ENCODE measurements at places on chromosomes 2 and 18.

DNA sequence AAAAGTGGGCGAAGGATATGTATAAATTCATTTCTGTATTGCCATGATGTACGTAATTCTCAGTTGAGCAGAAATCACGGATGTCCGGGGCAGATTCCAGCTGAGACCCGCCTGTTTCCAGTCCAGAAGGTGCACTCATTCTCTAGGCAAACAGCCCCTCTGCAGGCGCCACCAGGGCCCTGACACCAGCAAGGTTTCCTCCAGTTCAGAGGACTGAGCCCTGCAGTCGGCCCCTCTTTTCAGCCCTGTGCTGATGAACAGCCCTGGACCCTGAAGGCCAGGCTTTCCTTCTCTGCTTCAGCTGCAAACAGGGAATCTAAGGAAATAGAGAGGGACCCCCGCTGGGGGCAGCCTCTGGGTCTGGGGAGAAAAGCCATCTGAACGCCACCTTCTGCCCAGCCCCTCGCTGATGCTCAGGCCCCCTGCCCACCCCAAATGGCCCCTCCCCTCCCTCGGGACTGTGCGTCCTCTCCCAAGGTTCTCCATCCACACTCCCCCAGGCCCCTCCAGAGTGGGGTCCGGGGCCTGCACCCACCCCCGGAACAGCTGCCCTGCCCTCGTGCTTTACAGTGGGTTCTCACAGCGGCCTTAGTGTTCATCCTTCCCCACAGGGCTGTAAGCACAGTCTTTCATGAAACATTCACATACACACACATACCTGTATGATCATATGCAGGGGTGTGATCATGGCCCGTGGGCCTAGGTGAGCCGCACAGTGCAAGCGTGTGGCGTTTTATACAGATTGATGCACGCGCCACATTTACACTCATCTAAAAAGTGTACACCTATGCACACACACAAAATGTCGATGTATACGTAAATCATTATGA, 12.1 kb downstream of the COPS9 start:
- no peak for DNase-seq

GRCh38 chr2:180523621-180524340, 456.6 kb upstream of the UBE2E3 start:
- peak; percentile 90 for DNase-seq

DNA sequence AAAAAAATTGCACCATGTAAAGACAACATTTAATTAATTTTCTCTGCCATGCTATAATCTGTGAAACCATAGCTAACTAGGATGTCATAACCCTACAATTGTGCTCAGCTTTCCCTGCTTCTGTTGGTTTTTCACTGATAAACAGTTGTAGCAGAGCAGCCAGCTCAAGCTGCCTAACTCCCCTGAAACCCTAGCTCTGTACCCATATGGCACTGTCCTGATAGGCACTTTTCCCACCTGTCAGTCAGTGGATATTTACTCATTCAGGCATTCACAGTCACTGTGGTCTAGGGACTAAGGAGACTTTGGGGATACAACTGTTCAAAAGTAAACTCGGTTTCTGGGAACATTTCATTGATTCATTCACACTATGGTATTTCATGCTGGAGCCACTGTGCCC, 407.0 kb downstream of the DSEL start:
- DNase-seq = no peak

DNA sequence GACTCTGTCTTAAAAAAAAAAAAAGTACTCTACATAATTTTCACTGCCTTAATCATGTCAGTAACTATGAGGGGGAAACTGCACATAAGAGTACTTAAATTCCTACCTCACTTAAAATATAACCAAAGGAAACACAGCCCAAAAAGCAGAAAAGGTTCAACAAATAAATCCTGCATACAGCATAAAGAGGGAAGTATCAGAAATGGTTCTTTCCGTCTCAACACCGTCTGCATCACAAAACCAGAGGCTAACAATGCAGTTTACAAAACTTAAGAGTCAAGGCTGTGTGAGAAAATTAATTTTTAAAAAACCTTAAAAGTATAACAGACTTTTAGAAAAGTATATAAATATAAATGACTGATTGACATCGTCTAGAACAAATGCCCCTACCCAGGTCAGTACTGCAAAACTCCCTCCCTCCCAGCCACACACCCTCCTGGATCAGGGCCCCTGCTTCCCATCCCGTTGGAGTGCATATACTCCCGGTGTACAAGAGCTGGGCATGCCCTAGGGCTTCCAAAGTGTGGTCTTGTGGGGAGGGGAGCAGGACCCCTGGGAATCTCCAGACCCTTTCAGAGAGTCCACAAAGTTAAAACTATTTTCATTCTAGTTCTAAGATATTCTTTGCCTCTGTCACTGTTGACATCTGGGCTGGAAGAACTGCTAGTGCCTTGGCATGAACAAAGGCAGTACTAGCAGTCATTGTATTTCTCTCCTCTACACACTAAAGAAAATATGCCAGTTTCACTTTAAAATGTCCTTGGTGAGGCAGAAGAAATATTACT, 67.0 kb upstream of the SERTAD2 start:
- DNase-seq = no peak

- DNase-seq = no peak
Observed at GRCh38 chr2:67729474-67729873, 332.3 kb downstream of the ETAA1 start.

DNA sequence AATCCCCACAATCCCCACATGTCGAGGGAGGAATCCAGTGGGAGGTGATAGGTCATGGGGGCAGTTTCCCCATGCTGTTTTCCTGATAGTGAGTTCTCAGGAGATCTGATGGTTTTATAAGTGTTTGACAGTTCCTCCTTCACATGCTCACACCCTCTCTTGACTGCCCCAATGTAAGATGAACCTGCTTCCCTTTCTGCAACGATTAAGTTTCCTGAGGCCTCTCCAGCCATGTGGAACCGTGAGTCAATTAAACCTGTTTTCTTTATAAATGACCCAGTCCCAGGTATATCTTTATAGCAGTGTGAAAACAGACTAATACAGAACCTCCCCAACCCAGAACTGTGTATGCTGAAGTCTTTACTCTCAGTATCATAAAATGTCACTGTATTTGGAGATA, 289.5 kb upstream of the MMADHC start:
- DNase-seq = no peak

DNA sequence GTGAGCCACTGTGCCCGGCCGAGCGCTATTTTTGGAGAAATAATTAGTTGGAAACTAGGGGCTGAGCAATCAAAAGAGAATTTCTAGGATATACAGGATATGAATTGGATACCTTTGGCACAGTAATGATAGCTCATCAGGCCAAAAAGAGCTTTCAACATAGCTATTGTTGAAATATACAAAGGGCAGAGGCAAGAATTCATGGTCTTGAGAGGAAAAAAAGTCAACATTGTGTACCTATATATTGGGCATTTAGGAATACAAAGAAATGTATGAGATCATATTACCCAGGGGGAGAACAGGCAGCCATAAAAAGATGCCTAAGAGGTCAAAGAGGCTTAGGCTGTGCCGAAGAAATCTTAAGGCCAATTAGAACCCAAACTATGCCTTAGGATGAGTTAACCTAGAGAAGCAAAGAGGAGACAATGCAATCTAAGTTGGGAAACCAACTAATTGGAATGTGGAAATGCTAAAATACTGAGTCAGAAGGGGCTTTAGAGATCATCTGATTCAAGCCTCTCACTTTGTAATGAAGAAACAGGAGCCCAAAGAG, 99.0 kb downstream of the RBBP8 start:
- DNase-seq = peak; percentile 32

DNA sequence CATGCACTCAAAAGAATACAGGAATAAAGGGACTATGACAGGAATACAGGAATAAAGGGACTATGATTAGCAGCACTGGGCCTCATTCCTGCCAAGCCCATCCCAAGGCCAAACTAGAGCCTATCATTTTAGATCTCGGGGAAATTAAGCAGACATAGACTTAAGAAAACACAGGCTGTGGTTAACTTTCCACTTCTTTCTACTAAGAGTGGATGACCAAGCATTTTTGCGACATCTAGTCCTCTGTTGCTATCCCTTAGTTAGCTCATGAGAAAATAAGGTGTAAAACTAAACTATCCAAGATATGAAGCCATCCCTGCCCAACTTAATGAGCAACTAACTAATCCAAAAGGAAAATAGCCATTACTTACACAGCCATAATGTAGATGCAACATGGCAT, 5.9 kb downstream of the LYPD1 start:
- no peak for DNase-seq

GRCh38 chr18:6757931-6758330, 28.4 kb downstream of the ARHGAP28 start:
- no peak for DNase-seq

GRCh38 chr18:21897811-21898210, 157.2 kb downstream of the MIB1 start:
- peak; percentile 25 for DNase-seq

GRCh38 chr18:24975496-24976372, 376.2 kb downstream of the ZNF521 start:
- DNase-seq = no peak

GRCh38 chr2:121617042-121617599, 32.1 kb downstream of the CLASP1 start:
- no peak for DNase-seq

DNA sequence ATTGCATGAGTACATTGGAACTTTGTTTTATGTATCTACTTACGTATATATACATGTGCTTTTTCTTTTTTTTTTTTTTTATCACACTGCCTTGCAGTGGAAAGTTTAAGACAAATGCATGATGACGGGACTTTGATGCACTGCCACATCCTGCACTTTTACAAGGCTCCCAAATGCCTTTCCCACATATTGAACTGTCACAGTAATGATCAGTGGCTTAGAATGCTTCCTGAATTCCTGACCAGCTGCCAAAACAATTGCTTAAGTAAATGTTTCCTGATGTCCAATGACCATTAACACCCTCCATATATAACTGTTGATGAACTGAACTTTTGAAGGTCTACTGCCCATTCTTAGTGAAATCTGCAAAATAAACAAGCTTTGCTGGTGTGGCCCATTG, 60.2 kb downstream of the LYPD6B start:
- peak; percentile 24 for DNase-seq

DNA sequence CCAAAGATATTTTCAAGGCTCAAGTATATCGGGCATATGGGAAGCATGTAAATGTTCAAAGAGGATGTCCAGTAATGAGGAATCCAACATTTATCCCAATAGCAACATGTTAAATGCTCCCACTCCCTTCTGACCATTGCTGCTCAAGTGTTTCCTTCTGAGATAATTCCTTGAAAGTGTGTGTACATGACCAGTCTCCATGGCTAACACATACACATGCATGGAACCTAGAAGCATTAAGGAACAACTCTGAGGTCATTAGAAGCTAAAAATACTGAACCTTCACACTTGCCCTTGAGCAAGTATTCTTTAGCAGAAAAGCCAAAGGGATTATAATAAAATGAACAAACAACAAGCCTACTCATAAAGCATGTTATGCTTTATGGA, 433.8 kb upstream of the TCF4 start:
- no peak for DNase-seq

- peak; percentile 4 for DNase-seq
Observed at GRCh38 chr2:2184549-2185249, 146.4 kb downstream of the MYT1L start.

DNA sequence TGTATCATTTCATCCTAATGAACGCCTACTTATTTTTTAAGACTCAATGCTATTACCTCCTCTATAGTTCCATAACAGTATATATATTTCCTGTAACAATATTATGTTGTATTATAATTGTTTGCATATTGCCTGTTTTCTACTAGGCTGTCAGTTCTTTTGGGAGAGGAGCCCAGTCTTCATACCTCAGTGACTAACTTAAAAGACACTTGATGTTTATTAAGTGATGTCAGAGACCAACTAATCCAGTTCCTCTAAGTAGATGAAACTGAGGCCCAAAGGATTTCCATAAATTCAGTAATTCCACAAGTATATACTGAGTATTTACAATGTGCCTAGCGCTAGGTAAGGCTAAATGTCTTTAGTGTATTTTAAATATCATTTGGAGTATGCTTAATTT, 48.9 kb upstream of the AAK1 start:
- DNase-seq = no peak

DNA sequence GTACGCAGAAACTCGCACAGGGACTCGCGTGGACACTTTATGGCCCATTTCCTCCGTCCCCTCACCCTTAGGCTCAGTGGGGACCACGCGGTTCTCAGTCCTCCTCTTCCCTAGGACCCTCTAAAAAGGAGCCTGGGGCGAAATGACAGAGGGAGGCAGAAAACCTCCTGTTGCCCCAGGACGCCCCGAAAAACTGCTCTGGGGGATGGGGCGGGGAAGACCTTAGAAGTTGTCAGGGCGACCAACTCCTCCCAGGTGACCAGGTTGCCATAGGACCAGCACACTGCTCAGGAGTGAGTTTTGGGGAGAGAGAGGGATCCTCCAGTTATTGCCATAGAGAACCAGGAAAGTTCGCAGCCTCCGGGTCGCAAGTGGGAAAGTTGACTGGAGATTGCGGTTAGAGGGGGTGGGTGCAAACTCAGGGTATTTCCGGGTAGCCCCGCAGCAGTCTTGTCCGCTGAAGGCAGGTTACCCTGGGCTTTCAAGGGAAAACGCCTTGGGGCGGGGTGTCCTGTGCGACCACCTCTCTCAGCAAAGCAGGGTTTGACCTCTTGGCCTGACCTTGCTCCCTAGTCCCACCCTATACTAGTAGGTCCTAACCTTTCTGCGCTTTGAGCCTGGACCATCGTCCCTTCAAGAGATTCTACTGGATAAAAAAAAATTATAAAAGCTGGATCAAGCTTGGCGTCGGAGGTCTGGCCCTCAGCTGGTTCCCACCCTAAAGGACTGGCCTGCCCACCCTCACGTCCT, 7.8 kb upstream of the PAX3 start:
- no peak for DNase-seq

DNA sequence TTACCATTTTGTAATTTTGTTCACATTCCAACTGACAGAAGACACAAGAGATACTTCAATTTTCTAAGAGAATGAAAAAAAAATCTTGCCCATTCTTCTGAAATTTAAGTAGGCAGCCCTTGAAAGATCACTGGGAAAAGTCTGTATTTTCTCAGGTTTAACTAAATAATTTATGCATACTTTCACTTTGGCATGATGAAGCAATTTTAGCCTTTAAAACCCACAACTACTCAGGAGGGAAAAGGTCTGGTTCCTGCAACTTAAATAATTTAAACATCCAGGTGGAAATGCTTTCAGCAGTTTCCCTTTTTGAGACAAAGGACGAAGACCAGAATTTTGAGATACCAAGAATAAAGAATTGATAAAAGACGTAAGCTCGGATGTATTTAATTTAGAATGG, 61.4 kb downstream of the ZEB2 start:
- no peak for DNase-seq

DNA sequence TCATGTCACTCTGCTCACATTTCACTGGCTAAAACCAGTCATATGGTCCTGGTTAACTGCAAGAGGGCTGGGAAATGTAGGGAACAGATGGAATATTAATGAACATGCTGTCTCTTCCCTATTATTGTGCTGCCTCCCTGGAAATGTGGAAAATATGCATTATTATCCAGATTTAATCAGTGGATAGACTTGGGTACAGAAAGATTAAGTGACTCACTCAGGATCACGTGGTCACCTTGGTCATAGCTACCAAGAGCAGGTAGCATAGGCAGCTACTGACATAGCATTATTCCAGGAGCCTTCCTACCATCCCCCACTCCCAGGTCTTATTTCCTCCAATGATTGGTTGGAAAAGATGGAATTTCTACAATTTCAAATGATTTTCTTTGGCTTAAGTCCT, 141.1 kb downstream of the HRH4 start:
- DNase-seq = no peak
